ENCODE measurements at places on chromosomes 3 and 15.
A peak's percentile ranks its signal among the peaks of the same experiment; 100 is the strongest.

- DNase-seq = no peak
Observed at GRCh38 chr3:37257581-37257980, 83.2 kb upstream of the LRRFIP2 start.

DNA sequence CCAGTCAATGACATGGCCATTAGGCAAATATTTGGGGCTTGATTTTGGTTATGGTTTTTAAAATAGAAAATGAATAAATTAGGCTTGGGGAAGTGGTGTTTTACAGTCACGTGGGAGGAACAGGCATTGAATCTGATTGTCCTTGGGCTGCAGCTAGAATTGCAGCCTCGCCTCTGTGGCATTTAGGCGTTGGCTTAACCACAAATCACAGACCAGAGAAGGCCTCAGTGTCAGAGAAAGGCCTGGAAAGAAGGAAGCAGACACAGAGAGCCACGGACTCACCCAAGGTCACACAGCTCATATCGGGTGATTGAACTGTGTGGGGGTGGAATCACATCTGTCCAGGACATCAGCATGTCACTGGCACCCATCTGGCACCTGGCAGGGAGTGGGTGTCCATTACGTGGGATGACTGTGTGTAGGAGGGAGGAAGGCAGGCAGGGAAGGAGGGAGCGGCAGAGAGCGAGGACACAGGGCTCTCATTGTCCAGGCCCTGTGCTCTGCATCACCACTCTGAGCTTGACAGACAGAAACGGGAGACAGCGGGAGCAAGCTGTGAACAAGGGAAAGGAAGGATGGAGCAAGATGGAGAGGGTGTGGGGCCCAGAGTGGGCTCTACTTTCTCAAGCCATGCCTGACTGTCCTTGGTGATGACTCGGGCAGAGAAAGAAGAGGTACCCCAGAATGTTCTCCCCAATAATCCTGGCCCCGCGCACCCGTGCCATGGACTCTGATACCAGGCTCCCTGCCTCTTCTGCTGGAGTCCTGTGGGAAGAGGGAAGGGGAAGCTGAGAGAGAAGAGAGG is 186.4 kb downstream of the FAM43A start:
- DNase-seq = peak; percentile 68

- DNase-seq = no peak
Observed at GRCh38 chr15:100033140-100033857, 300.1 kb upstream of the LYSMD4 start.

DNA sequence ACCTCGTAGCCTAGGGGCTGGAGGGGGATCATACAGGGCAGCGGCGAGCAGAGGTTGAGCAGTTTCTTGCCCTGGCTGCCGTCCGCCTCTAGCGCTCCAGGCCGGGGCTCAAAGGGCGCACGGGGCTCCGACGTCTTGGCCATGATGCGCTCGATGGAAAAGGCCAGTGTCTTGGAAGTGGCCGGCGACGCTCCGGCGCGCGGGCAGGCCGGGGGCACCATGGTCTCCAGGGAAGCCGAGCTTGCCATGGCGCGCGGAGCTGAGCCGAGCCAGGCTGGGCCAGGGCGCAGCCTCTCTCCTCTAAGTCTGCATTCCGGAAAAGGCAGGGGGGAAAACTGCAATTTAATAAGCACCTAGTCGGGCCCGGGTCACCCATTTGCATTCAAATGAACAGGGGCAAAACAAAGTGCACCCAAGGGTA is 719 bp downstream of the FEZF2 start:
- DNase-seq = no peak

DNA sequence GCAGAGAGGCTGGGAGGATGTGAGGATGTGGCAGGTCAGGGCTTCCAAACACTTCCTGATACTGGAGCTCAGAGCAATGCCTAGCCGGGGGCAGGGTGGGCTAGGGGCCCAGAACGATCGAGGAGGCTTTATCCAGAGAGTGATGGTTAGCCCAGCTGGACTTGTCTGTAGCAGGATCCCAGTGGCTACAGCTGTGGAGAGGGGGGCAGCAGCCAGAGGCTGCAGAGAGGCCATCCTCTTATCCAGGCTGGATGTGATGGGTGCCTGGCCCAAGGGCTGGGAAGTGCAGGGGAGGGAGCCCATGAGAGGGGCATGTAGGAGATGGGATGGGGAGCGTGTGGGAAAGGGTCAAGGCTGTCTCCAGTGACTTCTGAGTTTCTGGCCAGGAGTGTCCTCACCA is 4.6 kb downstream of the PARP3 start:
- DNase-seq = no peak

DNA sequence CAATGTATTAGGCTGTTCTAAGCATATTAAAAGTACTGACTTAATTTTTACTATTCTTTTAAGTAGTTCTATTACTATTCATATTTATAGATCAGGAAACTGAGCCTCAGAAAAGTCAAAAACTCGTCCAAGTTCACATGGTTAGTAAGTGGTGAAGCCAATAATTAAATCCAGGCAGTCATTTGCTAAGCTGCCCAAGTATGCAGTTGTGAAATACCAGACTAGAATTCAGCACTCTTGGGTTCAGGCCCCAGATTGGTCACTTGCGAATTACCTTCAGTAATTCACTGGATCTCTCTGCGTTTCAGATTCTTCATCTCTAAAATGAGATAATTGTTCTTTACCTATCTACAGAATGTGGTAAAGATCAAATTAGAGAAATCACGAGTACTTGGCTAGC is 161.9 kb upstream of the CADPS start:
- no peak for DNase-seq

DNA sequence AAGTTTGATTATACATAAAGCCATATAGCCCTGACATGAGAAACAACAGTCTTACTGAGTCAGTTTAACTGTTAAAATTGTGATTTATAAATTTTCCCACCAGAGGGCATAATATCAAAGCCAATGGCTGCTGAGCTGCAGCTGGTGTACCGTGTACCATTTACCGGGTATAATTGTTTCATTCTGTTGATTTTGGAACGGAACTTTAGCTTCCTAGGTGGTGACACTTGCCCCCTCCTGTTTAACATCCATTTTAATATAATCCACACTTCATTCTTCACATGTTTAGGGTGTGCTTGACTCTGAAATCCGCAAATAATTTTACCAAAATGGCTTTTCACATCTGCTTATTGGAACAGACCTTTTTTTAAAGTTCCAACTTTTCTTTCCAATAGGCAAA is 72.8 kb downstream of the SLC9A9 start:
- DNase-seq = peak; percentile 20

DNA sequence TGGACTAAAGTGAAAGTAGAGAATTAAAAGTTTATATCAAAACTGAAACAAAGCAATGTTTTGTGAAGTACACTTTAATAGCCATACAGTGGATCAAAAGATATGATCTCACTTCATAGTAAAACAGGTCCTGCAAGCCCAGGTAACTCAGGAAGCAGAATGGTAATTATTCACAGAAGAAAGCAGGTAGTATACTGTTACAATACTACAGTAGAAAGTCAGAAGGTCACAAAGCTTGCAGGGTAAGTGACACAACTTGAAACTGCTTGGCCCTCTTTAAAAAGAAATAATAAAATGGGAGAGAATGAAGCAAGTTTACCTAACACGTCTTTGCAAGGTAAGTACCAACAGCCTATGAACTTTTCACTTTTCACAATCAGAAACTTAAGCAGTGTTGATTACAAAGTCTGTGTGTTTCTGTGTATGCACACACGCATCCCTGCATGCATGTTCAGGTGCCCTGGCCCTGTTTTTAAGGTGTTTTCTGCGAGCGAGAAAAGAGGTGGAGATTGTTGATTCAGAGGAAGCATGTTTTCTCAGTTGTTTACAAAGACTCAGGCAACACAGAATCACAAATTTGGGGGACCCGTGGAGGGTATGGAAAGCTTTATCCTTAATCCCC is at the start of gene NAALADL2:
Gene NAALADL2, plus strand, starts transcription at position 221 of the 622 bp plus-strand sequence.
- peak; percentile 79 for DNase-seq

DNA sequence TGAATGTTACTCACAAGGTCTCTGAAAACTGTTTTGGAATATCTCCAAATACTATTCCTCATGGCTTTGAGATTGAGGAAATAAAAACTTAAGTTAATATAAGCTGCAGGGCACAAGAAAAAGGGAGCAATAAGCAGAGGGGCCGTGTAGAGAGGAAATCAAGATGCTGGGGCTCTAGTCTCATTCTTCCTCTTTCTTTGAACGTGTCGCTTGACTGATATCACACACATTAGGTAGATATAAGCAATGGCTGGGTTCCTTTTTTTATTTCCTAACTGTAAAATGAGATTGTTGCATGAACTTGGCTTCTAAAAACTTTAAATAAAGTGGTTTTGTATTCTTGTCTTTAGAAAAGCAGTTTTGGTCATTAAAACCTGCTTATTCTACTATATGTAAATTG is 326.7 kb upstream of the ROPN1 start:
- no peak for DNase-seq

DNA sequence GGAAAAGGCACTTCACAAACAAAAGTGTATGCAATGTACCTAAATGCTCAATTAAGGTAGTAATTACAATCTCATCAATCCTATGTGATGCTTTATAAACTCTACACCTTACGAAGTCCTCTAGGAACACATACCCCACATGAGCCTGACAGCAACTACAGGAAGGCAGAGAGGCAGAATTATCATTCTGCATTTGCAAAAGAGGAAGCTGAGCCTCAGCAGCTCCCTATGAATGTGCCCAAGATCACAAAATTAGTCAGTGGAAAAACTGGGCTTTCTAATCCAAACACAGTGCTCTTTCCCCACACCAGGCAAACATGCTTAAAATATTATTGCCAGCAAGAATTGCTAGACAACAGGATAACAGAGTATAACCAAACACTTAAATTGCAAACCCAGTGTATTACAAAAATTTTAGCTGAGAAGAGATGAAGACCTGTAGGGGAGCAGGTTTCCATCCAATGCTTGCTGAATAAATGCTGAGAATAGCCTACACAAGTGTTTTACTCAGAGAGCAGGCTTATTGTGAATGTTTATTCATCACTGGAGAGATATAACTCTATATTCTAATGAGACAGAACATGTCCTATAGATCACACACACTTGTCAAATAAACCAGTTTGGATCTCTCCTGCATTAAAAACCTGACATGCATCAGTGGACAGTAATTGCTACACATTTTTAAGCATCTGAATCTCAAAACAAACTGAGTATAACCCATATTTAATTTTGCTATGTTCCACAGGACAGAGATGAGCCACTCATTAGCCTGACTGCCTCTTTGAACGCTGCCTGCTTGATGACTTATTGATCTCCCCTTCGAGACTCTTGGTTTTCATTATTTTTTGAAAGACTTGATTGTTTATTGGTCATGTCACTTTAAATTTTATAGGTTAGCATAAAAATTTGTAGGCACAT is 62.2 kb downstream of the PLCH1 start:
- DNase-seq = no peak

DNA sequence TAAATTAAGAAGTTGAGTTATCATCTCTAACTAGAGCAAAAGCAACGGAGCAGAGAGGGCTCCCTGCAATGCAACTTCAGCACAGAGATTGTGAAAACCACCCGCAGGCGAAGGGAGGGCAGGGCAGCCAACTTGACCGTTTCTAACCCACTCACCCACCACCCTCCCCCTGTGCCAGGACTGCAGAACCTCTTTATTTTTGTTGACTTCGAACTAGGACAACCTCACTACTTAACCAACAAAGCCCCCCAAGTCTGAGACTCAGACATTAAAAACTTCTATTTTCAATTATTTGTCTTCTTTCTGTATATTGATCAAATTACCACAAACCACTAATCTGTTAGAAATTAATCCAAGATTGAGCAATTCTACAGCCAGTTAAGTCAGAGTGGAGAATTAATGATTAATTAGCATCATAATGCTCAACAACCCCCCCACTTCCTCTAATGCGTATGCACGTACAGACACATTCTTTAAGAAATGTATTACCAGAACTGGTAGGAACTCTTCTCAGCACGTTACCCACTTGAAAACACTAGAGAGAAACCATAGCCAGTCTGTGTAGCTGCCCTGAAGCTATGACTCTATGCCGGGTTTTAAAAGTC is 2.0 kb downstream of the MGLL start:
- peak; percentile 67 for DNase-seq

DNA sequence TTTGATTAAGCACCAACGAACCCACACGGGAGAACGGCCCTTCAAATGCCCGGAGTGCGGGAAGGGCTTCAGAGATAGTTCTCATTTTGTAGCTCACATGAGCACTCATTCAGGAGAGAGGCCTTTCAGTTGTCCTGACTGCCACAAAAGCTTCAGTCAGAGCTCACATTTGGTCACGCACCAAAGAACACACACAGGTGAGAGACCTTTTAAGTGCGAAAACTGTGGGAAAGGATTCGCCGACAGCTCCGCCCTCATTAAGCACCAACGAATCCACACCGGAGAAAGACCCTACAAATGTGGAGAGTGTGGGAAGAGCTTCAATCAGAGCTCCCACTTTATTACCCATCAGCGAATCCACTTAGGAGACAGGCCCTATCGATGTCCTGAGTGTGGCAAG is 8.7 kb downstream of the ZNF774 start:
- DNase-seq = no peak

- DNase-seq = peak; percentile 17
Observed at GRCh38 chr3:132418916-132419315, 1.6 kb downstream of the DNAJC13 start.

DNA sequence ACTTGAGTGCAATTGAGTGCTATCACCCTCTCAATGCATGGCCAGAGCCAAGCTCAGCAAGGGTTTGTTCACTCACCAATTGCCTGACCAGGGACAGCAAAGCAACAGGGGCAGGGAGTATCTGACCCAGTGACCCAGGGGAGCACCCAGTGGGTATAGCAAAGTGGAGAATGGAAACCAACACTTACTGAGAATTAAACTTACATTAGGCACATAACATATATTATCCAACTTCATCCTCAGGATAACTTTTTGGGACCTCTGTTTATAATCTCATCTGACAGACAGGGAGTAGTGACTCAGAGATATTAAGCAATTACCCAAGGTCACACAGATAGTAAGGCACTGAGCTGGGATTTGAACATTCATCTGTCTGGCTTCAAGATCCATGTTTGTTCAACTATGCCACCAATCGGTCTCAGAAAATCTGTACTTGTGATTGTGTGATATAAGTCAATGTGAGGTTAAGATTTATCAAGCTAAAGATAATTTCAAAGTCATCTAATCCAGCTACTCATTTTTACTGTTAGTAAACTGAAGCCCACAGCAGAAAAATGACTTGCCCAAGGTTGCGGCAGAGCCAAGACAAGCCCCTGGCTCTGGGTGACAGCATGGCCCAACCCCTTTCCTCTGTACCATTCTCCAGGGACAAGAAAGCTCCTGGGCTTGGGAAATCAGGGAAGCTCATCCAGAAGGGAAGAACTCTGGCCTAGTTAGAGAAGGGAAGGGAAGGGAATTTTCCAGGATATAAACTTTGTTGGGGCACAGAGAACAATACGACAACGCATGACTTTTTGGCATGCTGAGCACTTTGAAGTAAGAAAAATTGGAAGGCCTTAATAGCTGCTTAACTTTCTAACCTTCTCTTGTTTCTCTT is 138.0 kb upstream of the SMAD3 start:
- no peak for DNase-seq

DNA sequence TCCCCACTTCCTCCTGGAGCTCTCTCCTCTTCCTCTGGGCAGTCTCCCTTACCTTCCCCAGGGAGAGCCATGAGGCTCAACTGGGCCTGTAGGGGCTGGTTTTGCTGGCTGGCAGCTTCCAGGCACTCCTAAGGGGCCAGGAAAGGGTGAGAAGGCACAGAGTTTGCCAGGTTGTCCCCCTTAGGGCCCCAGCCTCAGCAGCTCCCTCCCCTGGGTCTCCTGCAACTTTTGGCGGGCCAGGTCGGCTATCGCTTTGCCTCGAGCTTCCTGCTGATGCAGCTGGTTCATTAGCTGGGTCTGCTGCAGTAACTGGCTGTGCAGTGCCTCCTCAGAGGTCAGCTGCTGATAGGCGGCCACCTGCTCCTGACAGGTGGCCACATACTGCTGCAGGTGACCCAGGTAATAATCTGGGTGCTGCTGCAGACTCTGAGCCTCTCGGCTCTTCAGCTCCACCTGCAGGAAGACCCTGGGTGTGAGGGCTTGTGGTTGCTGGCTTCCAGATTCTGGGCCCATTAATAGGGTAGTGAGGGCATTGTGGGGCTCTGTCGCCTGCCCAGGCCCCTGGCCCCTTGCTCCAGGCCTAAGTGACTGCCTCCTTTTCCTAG is 29.7 kb upstream of the OR4F6 start:
- peak; percentile 61 for DNase-seq

All from small intestine (tissue), 16 donors.